Progenitor cell of endocrine pancreas (in vitro differentiated cells): ENCODE measurements at places on chromosomes 6 and 20. TPM values are rescaled to one million over a fixed set of nuclear protein-coding genes. Genes with fewer than 3 reads are reported as not detected.

Gene NCOA3
- total RNA-seq, result 37.7 and 42.8 TPM in 2 replicates

- H3K27me3 ChIP-seq, result peaks cover 3% of the 10 kb centered on the region
- no peak overlapping the region for H3K27ac ChIP-seq
- H3K4me1 ChIP-seq, result no peaks in the 10 kb centered on the region
- no peak overlapping the region for H3K4me3 ChIP-seq
- DNase-seq, result no peak
Observed at GRCh38 chr6:136192902-136193301, 57.2 kb downstream of the MTFR2 start.

DNA sequence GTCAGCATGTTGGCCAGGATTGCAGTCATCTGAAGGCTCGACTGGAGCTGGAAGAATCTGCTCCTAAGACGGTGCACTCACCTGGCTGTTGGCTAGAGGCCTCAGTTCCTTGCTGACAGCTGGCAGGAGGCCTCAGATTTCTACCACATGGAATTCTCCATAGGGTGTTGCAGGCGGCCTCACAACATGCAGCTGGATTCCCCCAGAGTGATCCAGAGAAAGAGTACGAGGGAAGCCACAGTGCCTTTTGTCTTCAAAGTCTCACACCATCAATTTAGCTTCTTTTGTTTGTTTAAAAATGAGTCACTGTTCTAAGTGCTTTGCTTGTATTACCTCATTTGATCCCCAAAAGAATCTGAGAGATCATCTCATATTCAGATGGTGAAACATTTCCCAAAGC is 65.5 kb upstream of the FYN start:
- DNase-seq, result no peak
- peaks cover under 1% of the 10 kb centered on the region for H3K27me3 ChIP-seq
- H3K4me1 ChIP-seq, result no peaks in the 10 kb centered on the region
- H3K27ac ChIP-seq, result no peak overlapping the region
- no peak overlapping the region for H3K4me3 ChIP-seq
- peaks cover 1% of the 10 kb centered on the region for H3K36me3 ChIP-seq

- H3K27ac ChIP-seq, result peak within 1 kb of the TSS; percentile 94
- peak; percentile 55 for DNase-seq
- peaks cover 36% of the 10 kb centered on the region for H3K4me1 ChIP-seq
- peaks cover 12% of the 10 kb centered on the region for H3K36me3 ChIP-seq
- H3K4me3 ChIP-seq, result peak within 1 kb of the TSS; percentile 82
Observed at GRCh38 chr20:45469336-45470261, at the start of gene WFDC2. WFDC2 (plus strand) TSS chr20:45469753; CDS start chr20:45469782, 29 bp downstream.

Gene BACH2
- total RNA-seq, result 11.2 and 12.3 TPM in 2 replicates

DNA sequence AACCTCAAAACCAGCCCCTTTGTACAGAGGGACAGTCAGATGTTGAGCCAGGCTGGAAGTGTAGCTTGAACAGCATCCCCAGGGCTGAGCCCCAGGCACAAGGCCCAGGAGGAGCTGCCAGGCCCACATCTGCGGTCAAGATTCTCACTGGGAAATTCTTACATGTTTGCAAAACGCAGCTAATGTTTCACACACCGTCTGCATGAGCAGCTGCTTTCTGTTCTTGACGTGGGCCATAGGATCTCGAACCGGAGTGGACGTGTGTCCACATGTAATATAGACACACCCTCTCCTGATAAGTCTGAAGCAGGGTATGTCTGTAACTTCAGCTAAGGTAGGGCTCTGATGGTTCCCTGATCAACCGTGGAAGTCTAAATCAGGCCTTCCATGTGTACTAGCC is 41.3 kb upstream of the TRAF3IP2 start:
- H3K4me3 ChIP-seq, result no peak overlapping the region
- H3K27me3 ChIP-seq, result no peaks in the 10 kb centered on the region
- H3K4me1 ChIP-seq, result peaks cover 11% of the 10 kb centered on the region

DNA sequence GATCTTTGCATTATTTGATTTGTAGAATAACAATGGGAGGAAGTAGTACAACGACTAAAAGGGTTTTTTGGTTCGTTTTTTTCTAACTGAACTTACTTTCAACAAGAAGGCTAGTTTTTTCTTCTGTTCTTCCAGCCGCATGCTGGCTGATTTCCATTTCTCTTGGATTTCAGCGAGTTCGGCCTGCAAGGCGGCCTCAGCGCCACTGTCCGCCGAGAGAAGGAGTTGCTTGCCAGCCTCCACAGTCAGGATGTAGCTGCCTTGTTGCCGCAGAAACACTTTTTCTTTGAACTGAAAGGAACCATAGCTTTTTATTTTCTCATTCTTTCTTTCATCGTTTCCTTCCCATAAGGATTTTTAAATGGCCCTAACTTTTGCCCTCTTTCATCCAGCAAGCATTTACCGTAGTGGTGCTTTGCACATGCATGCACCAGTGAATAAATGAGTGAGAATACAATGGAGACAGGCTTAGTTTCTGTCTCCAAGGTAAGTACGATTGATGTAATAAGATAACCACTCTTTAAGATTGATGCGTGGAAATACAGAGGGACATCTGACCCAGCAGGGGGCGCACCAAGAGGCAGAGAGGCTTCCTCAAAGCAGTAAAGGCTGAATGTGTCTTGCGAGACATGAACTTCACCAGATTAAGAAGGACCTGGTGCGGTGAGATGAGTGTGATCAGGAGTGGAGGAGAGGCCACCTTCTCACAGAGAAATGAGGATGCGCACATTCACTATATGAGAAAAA is 398.8 kb downstream of the ESR1 start:
- H3K36me3 ChIP-seq, result peaks cover 24% of the 10 kb centered on the region
- H3K4me1 ChIP-seq, result peaks cover 9% of the 10 kb centered on the region
- DNase-seq, result no peak

Gene AGPAT4
- total RNA-seq, result 43.7 and 44.2 TPM in 2 replicates

- no peak overlapping the region for H3K4me3 ChIP-seq
- H3K36me3 ChIP-seq, result no peaks in the 10 kb centered on the region
- DNase-seq, result peak; percentile 27
- H3K4me1 ChIP-seq, result peaks cover 4% of the 10 kb centered on the region
Observed at GRCh38 chr6:117919775-117920729, 13.0 kb downstream of the SLC35F1 start.

Gene TBC1D32
- total RNA-seq, result 13.6 and 15.4 TPM in 2 replicates

GRCh38 chr20:62488470-62488869 is 12.7 kb upstream of the GATA5 start:
- H3K4me1 ChIP-seq, result peaks cover 29% of the 10 kb centered on the region
- no peak overlapping the region for H3K27ac ChIP-seq
- H3K4me3 ChIP-seq, result no peak overlapping the region
- no peak for DNase-seq

- peaks cover 39% of the 10 kb centered on the region for H3K4me1 ChIP-seq
- no peaks in the 10 kb centered on the region for H3K36me3 ChIP-seq
- no peaks in the 10 kb centered on the region for H3K27me3 ChIP-seq
- no peak for DNase-seq
- no peak overlapping the region for H3K27ac ChIP-seq
Observed at GRCh38 chr6:75418233-75418632, 75.4 kb downstream of the FILIP1 start.

DNA sequence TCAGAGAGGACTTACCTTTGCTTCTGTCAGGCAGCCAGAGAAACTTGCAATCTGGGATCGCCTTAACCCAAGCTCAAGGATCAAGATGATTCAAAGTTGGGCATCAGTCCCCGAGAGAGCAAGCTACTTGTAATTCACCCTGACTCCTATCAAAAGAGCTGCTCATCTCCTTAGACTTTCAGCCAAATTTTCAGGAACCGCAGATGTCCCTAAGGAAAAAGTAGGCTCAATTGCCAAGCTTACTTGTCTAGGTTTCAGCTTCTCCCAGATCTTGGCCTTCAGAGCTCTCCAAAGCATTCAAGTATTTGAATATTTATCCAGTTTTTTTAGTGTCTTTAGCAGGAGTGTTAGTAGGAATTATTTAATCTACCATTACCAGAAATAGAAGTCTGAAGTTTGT is 434.1 kb upstream of the MMS22L start:
- H3K4me3 ChIP-seq, result no peak overlapping the region
- H3K4me1 ChIP-seq, result no peaks in the 10 kb centered on the region
- H3K27ac ChIP-seq, result no peak overlapping the region
- DNase-seq, result no peak
- no peaks in the 10 kb centered on the region for H3K36me3 ChIP-seq

DNA sequence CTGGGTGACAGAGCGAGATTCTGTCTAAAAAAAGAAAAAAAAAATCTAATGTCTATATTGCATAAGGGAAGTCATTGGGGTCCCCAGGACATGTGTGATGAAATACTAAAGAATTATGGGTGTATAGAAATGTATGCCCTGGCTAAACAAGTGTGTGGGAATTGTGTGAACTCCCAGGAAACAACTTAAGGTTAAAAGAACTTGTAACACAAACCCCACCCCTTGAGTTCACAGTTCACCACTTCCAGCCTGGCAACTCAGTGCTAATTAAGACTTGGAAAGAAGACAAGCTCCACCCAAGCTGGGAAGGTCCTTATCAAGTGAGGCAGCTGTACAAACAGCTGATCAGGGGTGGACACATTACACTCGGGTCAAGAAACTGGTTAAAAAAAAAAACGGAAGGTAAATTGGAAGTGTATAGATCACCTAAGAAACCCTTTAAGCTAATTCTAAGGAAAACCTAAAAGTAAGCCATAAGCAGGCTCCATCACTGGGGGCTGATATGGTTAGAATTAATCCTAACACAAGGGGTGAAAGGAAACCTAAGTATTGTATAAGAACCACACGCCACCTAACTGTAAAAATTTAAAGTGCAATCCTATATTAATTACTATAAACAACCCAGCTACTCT is 25.2 kb downstream of the HLA-A start:
- DNase-seq, result no peak
- H3K4me3 ChIP-seq, result peak overlapping the region; percentile 17
- H3K36me3 ChIP-seq, result no peaks in the 10 kb centered on the region
- H3K4me1 ChIP-seq, result peaks cover 40% of the 10 kb centered on the region

- no peak overlapping the region for H3K27ac ChIP-seq
- H3K36me3 ChIP-seq, result peaks cover under 1% of the 10 kb centered on the region
- H3K4me3 ChIP-seq, result no peak overlapping the region
- no peaks in the 10 kb centered on the region for H3K27me3 ChIP-seq
Observed at GRCh38 chr20:47688385-47689381, 96.6 kb downstream of the SULF2 start.

Gene TGM3
- 0.22 and 0.44 TPM in 2 replicates for total RNA-seq

DNA sequence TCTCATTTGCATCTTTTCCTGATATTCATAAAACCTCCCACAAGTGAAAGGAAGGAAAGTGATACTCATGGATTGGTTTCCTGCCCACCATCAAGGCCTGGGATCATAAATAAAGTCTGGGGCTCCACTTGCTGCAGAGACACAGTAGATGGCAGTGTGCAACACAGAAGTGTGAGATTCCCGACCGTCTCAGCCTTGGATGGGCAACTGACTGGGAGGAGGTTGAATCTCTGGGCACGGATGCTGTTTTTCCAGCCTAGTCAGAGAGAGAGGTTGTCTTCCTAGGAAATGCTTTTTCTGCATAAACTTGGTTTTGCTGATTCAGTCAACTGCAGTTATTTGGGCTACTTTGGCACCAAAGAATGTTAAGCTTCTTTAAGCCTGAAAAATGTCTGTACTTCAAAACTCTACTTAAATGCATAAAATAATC is 9.9 kb upstream of the RFPL4B start:
- no peaks in the 10 kb centered on the region for H3K36me3 ChIP-seq
- DNase-seq, result peak; percentile 18
- H3K27ac ChIP-seq, result no peak overlapping the region
- no peak overlapping the region for H3K4me3 ChIP-seq
- H3K4me1 ChIP-seq, result no peaks in the 10 kb centered on the region

DNA sequence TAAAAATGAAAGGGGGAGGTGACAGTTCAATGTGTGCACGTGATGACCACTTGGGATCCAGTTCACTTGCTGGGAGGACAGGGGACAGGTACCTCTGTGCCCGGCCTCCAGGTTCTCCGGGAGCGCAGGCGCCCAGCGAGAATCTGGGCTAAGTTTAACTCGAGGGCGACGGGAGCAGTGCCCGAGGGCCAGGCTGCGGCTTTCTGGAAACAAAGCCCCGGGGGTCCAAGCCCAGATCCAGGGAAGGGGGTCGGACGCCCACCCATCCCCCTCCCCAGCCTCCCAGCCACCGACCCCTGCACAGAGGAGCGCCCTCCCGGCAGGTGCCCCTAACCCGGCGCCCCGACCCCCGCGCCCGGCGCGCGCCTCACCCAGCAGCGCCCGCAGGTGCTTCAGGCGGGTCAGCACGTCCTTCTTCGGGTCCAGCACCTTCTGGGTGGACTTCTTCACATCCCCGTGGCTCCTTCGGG is 405 bp downstream of the RALGAPA2 start:
- no peaks in the 10 kb centered on the region for H3K36me3 ChIP-seq
- peak overlapping the region; percentile 95 for H3K27ac ChIP-seq
- peak; percentile 26 for DNase-seq
- H3K4me1 ChIP-seq, result peaks cover 23% of the 10 kb centered on the region
- peak overlapping the region; percentile 94 for H3K4me3 ChIP-seq

GRCh38 chr6:24719125-24719971 is at the start of gene C6orf62:
C6orf62 (minus strand) TSS chr6:24719154; CDS start chr6:24718668, 486 bp downstream.
- no peak for DNase-seq
- H3K27me3 ChIP-seq, result no peaks in the 10 kb centered on the region
- peaks cover 32% of the 10 kb centered on the region for H3K4me1 ChIP-seq
- H3K4me3 ChIP-seq, result peak within 1 kb of the TSS; percentile 99
- peaks cover 27% of the 10 kb centered on the region for H3K36me3 ChIP-seq

DNA sequence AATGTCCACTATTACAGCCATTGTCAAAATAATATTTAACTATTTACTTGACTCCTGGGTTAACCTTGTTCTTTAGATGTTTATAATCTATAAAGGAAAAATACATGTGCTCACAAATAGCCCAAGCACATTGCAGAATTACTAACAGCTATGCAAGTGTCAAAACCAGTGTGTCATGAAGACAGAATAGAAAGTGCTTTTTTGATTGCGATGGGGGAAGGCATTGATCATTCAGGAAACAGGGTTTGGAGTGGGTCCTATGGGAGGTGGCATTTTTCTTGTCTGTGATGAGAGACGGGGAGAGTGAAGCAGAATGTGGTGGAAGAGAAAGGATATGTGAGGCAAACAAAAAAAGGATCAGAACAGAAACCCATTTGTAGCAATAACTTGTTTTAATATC is 1.0 kb upstream of the AGPAT4 start:
- peak overlapping the region; percentile 1 for H3K4me3 ChIP-seq
- no peak overlapping the region for H3K27ac ChIP-seq
- no peak for DNase-seq
- peaks cover 5% of the 10 kb centered on the region for H3K36me3 ChIP-seq
- H3K4me1 ChIP-seq, result peaks cover 24% of the 10 kb centered on the region

DNA sequence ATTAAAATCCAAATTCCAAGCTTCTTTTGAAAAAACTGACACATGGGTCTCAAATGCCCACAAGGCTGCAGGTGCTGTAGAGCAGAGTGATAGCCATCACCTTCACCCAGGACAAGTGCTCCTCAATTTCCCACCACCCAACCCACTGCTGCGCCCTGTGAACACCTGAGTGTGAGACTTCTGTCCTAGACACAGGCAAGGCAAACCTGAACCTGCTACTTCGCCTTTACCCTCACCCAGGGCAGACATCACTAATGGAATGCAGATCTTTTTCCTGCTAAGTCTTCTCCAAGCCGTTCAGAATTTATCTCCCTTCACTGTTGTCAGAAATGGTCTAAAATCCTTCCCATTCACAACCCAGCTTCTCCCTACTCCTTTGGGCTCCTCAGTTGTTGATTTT is 65.9 kb downstream of the PREX1 start:
- no peak overlapping the region for H3K27ac ChIP-seq
- no peaks in the 10 kb centered on the region for H3K36me3 ChIP-seq
- H3K4me3 ChIP-seq, result no peak overlapping the region
- H3K27me3 ChIP-seq, result no peaks in the 10 kb centered on the region
- DNase-seq, result no peak
- no peaks in the 10 kb centered on the region for H3K4me1 ChIP-seq

Gene FAM209B
- not detected in 2 replicates for total RNA-seq

Gene RIPPLY2
- total RNA-seq, result not detected in 2 replicates
